ENCODE measurements at places on chromosomes 1 and 21.

DNA sequence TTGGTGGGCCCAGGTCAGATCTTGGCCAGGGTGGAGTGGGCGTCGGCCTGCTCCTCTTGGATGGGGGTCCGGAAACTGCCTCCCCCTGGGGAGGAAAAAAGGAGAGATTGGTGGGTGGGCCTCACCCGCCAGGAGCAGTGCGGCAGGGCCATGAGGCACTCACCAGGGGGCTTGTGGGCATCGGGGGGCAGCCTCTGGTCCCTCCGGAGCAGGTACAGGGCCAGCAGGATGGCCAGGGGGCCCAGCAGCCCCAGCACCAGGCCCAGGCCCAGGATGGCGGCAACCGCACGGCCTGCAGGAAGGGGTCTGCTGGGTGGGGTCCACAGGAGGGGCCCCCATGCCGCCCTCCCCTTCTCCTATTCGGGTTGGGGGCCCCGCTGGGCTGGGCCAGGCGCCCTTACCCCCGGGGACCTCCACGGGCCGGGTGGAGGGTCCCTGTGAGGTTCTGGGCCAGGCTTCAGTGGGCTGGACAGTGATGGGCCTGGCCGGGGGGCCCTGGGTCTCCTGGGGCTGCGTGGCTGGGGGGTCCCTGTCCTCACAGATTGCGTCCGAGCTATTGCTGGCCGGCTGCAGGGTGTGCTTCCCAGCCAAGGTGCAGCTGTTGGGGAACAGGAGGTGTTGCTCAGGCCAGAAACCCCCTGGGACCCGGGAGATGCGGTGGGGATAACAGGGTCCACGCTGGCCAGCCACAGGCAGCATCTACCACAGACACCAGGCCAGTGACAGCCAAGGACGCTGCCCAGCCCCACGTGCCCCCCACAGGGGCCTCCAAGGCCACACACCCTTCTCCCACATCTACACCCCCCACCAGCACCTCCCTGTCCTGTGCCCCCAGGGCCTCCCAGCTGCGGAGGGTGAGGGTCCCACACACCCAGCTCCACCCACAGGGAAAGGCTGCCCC, 2.2 kb downstream of the TNFRSF4 start:
- DNase-seq: no peak

- no peak for DNase-seq
These were observed 14.8 kb upstream of the SERINC2 start for GRCh38 chr1:31398246-31398645.

GRCh38 chr1:156502894-156503697, 2.5 kb upstream of the MEF2D start:
- no peak for DNase-seq

- DNase-seq: no peak
These were observed 16.0 kb downstream of the ANGPTL3 start for GRCh38 chr1:62613325-62613727.

GRCh38 chr1:44354840-44355581, at the start of gene ERI3:
TSS of gene ERI3 (minus strand) at chr1:44355257. CDS start at chr1:44355026, 231 bp downstream.
- DNase-seq: peak; percentile 94

DNA sequence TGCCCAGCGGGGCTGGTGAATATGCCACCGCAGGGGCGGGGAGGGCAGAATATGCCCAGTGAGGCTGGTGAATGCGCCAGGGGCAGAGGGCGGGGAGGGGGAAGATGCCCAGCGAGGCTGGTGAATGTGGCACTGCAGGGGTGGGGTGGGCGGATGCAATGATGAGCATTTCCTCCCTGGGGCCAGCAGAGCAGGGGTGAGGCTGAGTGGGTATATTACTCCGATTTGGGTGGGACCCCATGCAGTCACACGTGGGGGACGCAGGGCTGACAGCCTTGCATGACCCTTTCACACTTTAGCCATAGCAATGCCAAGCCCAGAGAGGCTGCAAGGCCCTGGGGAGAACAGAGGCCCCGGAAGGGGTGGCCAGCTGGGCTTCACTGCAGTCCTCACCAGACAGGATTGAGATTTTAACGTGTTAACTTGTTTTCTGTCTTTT, 9.3 kb upstream of the SLX9 start:
- no peak for DNase-seq

DNA sequence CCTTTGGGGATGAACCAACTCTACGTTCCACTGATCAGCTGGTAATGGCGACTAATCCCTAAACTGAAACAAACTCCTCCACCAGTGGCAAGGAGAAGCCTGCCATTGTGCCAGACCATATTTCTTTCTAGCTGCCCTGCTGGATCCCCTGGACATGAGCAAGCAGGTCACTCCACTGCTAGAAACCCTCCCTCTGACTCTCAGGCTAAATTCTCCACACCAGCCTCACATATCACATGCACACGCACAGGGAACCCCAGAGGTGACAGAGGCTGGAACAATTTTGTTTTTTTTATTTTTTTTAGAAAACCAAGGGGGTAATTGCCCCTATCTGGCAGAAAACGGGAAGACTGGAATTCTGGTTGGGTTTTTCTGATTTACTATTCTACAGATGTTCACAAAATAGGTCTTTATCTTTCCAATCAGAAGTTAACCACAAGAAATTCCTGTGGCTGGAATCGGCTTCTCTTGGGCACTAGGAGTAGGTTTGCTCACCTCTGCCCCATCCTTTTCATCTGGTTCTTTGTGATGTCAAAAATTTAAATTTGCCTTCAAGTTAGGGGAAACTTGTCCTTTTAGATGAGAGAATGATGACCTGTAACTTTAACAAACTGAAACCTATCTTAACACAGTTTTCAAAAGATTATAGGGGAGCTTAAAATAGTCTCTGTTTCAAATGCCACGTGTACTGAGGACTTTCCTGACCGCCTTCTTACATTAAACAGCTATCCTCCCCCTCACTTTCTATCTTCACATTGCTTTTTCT, 258.1 kb downstream of the SDCCAG8 start:
- no peak for DNase-seq

GRCh38 chr1:220828179-220828490, 41.4 kb downstream of the MTARC1 start:
- no peak for DNase-seq

GRCh38 chr1:60950224-60951063, 131.9 kb upstream of the NFIA start:
- DNase-seq: no peak

DNA sequence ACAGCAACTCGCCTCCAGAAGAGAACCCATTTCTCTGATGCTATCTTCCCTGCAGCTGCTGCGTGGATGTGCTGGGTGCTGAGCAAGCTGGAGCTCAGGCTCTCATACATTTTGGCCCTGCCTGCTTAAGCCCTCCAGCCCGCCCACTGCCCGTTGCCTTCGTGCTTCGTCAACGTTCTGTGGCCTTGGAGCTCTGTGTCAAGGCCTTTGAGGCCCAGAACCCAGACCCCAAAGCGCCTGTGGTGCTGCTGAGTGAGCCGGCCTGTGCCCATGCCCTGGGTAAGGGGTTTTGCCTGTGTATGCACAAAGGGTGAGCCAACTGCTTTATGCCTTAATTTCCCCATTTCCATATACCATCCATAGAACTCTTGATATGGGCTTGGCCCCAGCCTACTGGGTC, 1.1 kb downstream of the DPH2 start:
- DNase-seq: no peak

- DNase-seq: no peak
These were observed 12.9 kb upstream of the FNBP1L start for GRCh38 chr1:93434987-93435386.

DNA sequence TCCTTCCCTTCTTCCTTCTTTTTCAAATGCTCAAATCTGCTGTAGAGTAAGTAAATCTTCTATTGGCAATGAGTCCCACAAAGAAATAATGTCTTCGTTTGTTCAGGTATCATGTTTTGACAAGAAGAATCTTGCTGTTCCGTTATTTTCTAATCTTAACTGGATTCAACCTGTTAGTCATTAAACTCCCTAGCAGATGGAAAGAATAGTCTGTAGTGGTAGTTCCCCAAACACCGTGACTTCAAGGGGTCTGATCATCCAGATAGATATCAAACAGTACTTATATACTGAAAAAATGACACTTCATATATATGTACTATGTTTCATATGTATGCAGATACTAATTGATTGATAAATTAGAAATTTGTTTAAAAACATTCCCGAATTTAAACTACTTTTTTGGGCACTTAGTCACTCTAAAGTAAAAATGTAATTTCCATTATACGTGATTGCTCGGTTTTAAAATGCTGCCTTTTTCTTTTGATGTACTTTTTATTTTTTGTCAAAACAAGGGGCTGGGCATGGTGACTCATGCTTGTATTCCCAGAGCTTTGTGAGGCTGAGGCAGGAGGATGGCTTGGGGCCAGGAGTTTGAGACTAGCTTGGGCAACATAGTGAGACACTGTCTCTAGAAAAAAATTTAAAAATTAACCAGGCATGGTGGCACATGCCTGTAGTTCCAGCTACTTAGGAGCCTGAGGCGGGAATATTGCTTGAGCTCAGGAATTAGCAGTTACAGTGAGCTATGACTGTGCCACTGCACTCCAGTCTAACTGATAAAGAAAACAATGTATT, 335.7 kb upstream of the SNX7 start:
- no peak for DNase-seq

DNA sequence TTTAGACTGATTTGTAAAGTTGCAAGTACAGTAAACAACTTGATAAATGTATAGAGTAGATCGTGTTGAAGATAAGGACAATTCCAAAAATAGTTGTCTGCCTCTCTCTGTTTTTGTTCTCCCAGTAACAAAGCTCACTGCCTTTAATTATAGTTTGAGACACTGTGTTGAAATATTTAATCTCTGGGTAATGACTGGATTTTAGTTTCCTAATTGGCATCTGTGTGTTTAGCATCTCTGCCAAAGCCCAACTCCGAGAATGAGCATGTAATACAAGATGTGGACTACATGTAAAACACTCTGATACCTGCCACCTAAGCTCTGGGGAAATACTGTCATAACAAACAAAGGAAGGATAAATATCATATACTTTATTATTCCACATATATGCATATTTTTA, 27.7 kb upstream of the SDE2 start:
- no peak for DNase-seq

DNA sequence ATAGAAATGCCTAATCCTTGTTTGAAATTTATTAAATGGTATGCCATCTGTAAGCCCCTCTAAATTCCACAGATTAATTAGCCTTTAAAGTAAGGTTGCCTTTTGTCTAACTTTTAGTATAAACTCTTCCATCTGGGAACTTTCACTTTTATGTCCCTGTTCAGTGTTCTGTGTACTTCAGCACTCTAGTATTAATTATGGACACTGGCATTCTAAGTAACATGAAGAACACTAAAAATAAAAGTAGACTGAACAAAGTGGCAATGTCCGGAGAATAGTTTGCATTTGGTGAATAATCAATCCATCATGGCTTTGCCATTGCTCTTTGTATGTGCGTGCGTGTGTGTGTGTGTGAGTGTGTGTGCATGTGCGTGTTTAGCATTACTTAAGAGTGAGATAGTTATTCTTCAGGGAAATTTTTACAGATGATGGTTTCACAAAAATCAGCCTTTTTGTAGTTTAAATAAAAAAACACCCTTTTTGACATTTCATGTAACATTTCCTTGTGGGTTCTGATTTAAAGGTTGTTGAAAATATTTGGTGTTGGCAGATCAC, 51.1 kb downstream of the ATF6 start:
- no peak for DNase-seq

DNA sequence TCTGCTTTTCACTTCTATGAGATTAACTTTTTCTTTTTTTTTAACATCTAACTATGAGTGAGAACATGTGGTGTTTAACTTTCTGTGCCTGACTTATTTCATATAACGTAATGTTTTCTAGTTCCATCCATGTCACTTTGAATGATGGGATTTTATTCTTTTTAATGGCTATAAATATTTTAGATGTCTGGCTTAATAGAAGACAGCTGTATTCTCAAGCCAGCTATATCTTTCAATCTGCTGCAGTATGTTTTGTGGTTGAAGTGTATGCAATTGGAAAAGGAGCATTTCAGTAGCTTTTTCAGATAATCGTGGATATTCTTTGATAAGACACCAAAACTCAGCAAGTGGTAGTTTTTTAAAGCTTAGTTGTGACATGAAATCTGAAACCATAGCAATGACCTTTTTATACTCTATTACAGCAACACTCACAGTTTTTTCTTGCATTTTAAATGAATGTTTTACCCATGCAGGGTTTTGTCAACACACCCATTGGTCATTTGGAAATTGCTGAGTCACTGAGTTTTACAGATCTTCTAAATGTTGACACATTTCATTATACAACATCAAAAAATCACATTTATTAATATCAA, 5.7 kb upstream of the SVBP start:
- DNase-seq: no peak

GRCh38 chr1:111570781-111571181, 48.8 kb upstream of the RAP1A start:
- DNase-seq: peak; percentile 12

DNA sequence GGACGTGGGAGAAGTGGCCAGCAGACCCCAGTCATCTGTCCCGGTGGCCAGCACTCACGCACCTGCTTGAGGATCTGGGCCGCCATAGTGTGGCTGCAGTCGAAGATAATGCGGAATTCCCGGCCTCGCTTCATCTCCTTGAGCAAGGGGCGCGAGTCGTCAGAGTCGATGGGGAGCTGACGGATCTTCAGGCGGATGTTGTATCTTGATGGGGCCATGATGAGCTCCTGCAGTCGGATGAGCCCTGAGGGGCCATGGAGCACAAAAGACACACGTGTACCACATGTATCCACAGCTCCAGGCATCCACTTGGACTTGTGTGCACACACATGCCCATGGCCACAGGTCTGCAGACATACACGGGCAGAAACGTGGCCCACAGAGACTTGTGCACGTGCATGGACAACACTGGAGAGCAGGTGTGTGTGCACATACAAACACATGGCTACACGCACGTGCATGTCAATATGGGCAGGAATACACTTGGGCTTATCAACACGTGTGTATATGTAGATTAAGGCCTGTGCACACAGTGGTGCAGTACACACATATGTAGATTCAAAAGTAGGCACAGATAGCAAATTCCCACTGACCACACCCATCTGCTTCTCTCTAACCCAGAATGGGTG, 162.1 kb downstream of the GRIK3 start:
- no peak for DNase-seq

DNA sequence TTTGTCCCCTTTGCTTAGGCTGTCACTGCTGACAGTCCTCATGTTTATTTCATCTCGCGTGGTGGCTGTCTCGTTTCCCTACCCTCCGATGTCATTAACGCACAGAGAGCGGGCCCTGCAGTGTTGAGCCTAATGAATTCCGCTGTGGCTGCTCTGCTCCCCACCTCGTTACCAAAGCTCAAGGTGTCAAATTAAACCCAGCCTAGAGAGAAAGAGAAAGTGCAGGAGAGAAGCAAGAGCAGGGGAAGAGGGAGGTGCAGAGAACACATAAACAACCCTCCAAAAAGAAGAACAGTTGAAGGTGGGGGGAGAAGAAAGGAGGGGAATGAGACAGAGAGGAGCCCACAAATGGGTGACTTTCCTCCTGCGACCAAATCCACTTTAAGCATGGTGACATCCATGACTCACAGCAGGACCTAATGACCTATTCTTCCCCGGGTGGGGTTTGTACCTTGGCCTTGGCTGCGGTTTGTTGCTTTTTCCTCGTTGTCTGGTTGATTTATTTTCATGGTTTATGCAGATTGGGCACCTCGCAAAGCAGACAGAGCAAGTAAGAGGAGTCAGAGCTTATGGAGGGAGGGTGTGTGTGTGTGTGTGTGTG, 92.5 kb downstream of the PBX1 start:
- no peak for DNase-seq

All from stimulated activated CD4-positive, alpha-beta T cell treated with anti-CD3 and anti-CD28 coated beads, Interleukin-4, amount 100 ng/mL, for 4 hours (primary cell).